Stimulated activated CD4-positive, alpha-beta T cell treated with anti-CD3 and anti-CD28 coated beads, Interleukin-12 subunit alpha, Interleukin-12 subunit beta, amount 100 ng/mL, for 4 hours (primary cell): ENCODE measurements at places on chromosomes 2 and 18.

DNA sequence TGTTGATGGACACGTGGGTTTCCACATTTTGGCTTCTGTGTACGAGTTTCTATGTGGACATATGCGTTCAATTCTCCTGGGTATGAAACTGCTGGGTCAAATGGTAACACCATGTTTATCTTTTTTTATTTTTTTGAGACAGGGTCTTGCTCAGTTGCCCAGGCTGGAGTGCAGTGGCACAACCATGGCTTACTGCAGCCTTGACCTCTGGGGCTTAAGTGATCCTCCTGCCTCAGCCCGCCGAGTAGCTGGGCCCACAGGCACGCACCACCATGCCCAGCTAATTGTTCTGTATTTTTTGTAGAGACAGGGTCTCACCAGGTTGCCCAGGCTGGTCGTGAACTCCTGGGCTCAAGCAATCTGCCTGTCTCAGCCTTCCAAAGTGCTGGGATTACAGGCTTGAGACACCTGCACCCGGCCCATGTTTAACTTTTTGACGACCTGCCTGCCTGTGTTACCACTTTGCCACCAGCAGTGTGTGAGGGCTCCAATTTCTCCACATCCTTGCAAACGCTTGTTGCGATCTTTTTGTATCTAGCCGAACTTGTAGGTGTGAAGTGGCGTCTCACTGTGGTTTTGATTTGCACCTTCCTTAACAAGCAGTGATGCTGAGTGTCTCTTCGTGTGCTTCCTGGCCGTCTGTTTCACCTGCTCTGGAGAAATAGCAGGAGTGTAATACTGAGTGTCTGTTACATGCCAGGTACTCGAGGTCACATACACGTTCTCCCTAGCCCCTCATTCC is 6.9 kb downstream of the HSBP1L1 start:
- no peak for DNase-seq

- DNase-seq: no peak
Observed at GRCh38 chr2:101759162-101759561, 61.7 kb downstream of the MAP4K4 start.

- no peak for DNase-seq
Observed at GRCh38 chr2:207135340-207135739, 30.4 kb downstream of the KLF7 start.

- no peak for DNase-seq
Observed at GRCh38 chr18:31591628-31592027, at the start of gene TTR. TTR (plus strand) TSS chr18:31591877; CDS start chr18:31591903, 26 bp downstream.

- no peak for DNase-seq
Observed at GRCh38 chr18:14784133-14784532, 36.2 kb downstream of the ANKRD30B start.

GRCh38 chr2:28356095-28356911 is 36.4 kb upstream of the FOSL2 start:
- no peak for DNase-seq

- DNase-seq: no peak
Observed at GRCh38 chr18:43563780-43564179, 286.5 kb upstream of the SYT4 start.

GRCh38 chr2:151315381-151315903 is 26.0 kb upstream of the NMI start:
- no peak for DNase-seq

GRCh38 chr18:41569867-41570266 is 385.2 kb upstream of the PIK3C3 start:
- no peak for DNase-seq

GRCh38 chr2:233012301-233012971 is 620 bp downstream of the NGEF start:
- DNase-seq: no peak

DNA sequence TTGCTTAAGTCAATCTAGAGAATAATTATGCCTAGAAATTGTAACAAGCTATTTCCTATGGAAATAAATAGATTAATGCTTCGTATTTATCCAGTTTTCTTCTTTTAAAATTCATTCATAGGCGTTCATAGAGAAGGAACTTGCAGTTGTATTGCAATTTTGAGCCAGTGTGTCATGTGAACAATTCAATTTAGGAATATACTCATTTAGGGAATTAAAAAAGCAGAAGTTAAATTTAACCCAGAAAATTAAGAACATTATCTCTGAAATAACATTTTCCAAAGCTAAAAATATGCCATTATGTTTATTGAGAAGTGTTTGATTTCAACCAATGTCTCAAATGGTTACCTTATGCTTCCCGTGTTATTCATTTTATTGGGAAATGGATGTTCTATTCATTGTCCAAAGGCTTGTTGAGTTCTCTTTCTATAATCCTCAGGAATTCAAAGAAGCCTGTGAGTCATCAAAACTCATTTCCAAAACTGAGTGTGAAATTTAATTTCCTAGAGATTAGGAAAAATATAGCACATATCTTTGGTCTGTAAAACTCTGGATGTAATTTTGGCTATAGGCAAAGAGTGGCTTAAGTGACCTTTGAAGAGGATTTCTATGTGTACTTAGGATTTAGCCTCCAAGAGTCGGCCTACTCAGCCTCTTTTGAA is 99.7 kb downstream of the SLC8A1 start:
- no peak for DNase-seq

- no peak for DNase-seq
Observed at GRCh38 chr2:102060047-102060446, 68.3 kb downstream of the IL1R2 start.

DNA sequence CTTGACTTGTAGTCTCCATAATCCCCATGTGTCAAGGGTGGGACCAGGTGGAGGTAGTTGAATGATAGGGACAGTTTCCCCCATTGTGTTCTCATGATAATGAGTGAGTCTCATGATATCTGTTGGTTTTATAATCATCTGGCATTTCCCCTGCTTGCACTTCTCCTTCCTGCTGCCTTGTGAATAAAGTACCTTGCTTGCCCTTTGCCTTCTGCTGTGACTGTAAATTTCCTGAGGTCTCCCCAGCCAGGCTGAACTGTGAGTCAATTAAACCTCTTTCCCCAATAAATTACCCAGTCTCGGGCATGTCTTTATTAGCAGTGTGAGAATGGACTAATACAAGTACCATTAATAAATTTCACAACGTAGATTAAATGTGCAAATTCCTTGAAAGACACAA is 102.3 kb upstream of the EPB41L5 start:
- DNase-seq: no peak

GRCh38 chr2:217382794-217383193 is 522.9 kb upstream of the TNP1 start:
- no peak for DNase-seq

GRCh38 chr18:58225101-58225500 is 181.1 kb downstream of the NEDD4L start:
- peak; percentile 19 for DNase-seq

DNA sequence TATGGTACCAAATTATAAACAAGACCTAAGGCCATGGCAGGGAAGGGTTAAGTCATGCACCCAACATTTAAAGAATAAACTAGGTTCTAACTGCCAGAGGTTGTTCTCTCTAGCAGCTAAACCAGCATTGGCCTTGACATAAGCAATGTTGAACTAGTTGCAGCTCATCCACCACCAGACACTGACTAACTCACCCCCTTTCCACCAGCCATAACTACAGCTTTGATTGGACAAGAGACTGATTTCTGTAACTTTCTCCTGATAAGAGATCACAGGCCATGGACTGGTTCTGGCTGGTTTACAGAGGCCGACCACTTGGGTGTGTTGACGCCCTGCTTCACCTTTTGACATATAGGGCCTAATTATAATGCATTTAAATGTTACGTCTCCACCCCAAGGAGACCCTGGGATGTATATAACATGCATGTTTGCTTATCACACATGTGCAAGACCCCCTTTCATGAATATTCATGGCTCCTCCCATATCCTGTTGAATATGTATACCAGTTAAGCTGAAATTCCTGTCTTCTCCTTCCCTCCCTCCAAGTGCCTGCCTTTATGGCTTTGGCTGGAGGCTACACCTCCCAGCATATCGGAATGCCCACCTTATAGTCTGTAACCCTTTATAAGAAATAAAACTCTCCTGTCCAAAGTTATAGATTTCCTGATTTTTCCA is 75.9 kb downstream of the MRPS9 start:
- no peak for DNase-seq

DNA sequence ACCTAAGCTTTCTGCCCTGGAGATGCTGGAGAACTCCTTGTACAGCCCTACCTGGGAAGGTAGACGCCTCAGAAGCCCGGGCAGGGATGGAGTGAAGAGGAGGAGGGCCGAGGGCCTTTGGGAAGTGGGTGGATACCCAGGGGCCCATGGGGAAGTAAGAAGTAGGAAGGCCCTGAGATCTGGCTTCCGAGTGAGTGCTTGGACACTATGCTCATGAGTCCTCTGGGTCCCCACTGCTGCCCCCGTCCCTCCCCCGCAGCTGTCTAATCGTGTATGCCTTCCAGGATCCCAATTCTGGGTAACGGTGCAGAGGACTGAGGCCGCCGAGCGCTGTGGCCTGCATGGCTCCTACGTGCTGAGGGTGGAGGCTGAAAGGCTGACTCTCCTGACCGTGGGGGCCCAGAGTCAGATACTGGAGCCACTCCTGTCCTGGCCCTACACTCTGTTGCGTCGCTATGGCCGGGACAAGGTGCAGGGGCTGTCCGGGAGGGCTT is 1.1 kb downstream of the DOK1 start:
- DNase-seq: no peak

DNA sequence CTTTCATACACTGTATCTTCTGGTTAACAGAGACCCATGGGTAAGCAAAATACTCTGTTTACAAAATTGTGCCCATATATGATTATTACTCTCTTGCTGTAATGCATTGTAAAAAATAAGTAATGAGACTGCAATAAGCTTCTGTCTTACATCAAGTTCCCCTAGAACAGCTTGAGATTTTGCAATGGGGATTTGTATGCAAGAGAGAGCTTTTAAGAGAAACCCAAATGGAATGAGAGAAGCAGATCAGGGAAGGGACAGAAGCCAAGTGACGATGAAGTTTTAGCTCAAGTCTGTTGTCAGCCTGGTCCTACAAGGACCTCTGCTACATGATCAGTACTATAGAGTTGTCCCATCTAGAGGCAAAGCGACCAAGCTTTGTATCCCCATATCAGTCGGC is 218.1 kb upstream of the VWC2L start:
- DNase-seq: no peak

GRCh38 chr2:127400897-127401756 is 13.4 kb upstream of the MAP3K2 start:
- DNase-seq: no peak

GRCh38 chr18:79077181-79077580 is 8.0 kb downstream of the ATP9B start:
- no peak for DNase-seq

DNA sequence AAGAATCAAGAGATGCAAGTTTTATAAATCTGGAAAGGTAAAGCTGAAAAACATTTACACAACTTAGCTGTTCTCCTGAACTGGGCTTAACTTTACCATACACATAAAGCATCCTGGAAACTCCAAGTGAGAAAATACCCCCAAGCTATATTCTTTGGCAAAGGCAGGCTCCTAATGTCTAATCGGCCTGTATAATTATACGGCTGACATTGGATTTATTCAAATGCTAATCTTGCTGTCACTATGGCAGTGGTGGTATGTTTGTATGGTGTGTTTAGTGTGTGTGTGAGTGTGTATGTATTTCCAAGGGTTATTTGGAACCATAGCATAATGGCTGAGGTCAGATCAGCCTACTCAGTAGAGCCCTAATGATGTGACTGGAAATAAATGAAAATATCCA is 1031.8 kb upstream of the ZEB2 start:
- DNase-seq: no peak

DNA sequence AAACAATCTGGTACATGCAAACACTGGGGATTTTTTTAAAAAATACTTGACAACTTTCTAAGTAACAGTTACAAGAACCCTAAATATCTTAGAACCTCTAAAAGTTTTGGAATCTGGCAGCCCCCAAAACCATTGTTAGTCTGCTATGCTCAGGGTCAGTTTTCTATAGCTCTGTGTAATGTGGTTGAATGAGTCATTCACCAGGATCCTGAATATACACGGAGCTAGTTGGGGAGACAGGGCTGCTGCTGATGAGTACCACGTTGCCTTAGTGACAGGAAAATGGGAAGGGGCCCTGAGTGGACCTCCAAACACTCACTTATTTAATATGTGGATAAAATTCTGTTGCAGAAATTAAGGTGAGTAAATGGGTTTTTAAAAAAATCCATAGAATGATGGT is 36.9 kb upstream of the TANC1 start:
- DNase-seq: no peak

DNA sequence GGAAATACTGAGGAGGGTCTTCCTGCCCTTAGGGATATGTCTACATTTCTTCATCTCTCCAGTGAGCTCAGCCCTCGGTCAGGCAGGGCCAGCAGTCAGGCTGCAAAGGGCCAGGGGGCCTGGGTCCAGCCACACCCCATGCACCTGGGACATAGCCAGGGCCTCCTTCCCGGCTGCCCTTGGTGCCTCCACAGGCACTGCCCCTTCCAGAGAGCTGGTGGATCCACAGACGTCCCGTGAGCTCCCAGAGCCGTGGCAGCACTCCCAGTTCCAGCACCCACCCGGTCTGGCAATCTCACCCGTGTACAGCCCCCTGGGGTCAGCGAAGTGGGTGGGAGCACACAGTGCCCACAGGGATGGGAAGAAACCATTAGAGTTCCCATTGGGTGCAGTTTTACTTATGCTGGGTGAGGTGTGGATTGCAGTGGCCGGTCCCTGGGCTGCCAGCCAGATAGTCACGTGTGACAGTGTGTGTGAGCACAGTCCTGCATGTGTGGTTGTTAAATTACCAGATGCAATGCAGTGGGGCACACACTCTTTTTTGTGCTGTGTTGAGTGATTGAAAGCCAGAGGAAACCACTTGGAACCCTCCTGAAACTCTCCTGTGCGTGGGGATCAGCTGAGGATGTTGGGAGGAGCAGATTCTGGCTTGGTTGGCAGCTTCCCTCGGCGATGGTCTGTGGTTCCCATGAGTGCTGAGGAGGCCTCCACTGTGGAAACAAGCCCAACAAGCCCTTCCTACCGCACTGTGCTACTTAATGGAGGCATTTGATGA is 131.0 kb downstream of the SNTG2 start:
- no peak for DNase-seq

DNA sequence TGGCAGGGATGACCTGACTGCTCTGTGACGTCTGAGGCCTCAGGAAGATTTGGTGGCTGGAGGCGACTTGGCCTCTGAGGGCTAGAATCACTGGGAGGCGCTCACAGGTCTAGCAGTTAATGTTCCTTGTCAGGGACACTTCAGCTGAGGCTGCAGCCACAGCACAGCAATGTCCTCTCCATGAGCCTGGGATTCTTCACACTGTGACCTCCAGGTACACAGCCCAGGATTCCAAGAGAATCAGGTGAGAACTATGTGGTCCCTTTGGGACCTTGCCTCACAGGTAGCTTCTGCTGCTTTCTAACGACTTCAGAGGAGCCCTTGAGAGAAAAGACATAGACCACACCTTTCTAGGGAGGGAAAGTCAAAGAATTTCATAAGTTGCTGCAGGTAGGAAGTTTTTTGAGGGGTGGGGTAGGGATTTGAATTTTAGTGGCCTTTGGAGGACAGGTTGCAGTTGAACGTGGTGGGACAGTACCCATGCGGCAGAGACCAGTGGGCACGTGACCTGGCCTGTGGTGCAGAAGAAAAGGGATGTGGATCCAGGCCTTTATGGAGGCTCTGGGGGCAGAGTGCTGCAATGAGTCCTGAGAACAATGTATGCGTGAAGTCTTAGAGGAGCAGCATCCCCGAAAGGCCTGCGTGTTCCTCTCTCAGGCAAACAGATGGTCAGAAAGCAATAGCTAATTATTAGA is 86.2 kb downstream of the LYPD1 start:
- no peak for DNase-seq

- DNase-seq: no peak
Observed at GRCh38 chr18:23099621-23100020, 35.7 kb upstream of the CABLES1 start.
